ENCODE measurements at places on chromosomes 7 and 10.

- DNase-seq: no peak
These were observed 100.5 kb downstream of the CCDC71L start for GRCh38 chr7:106560482-106560881.

DNA sequence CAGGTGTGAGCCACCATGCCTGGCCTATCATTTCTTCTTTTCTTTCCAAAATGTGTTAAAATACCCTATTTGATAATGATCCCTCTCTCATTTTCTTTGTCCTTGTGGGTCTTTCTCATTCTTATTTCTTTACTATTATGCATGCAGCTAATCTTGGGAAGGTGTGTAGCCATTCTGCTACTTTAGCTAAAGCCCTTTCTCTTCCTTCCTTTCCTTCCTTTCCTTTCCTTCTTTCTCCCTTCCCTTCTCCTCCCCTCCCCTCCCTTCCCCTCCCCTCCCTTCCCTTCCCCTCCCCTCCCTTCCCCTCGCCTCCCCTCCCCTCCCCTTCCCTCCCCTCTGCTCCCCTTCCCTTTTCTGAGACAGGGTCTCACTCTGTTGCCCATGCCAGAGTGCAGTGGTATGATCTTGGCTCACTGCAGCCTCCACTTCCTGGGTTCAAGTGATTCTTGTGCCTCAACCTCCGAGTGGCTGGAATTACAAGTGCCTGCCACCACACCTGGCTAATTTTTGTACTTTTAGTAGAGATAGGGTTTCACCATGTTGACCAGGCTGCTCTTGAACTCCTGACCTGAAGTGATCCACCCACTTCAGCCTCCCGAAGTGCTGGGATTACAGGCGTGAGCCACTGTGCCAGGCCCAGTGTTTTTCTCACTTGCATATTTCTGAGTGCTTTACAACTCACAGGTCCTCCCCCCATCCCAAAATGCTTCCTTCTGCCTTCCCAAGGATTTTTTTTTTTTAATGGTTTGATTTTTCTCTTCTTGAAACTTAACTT, 42.3 kb downstream of the HIP1 start:
- DNase-seq: no peak

DNA sequence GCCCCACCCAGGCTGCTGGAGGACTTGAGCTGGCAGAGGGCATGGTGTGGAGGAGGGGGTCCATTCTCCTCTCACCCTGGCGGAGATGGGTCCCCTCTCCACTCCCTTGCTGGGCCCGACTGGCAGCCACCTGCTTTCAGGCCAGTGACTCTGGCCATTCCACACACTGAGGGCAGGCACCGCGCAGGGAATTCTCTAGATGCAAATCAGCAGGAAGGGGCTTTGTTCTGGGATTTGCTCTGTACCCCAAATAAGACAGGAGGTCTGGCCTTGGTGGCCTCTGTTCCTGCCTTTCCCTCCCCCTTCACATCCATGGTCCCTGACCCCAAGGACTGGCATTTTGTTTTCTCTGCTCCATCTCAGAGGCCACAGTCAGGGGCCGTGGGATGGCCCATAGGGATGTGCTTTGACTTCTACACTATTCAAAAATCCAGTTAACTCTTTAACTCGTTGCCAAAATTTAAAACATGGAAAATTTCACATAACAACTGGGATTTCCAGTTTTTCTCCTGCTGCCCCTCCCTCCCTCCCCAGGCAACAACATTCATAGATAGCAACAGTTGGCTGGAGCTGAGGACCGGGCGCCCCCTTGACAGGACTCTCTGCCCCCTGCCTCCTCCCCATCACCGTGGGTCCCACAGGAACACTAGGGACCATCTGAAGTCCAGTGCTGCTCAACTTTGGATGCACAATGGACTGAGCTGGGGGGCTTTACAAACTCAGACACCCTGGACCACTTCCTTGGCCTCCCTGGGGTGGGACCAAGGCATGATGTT, 33.9 kb downstream of the PPIF start:
- no peak for DNase-seq

DNA sequence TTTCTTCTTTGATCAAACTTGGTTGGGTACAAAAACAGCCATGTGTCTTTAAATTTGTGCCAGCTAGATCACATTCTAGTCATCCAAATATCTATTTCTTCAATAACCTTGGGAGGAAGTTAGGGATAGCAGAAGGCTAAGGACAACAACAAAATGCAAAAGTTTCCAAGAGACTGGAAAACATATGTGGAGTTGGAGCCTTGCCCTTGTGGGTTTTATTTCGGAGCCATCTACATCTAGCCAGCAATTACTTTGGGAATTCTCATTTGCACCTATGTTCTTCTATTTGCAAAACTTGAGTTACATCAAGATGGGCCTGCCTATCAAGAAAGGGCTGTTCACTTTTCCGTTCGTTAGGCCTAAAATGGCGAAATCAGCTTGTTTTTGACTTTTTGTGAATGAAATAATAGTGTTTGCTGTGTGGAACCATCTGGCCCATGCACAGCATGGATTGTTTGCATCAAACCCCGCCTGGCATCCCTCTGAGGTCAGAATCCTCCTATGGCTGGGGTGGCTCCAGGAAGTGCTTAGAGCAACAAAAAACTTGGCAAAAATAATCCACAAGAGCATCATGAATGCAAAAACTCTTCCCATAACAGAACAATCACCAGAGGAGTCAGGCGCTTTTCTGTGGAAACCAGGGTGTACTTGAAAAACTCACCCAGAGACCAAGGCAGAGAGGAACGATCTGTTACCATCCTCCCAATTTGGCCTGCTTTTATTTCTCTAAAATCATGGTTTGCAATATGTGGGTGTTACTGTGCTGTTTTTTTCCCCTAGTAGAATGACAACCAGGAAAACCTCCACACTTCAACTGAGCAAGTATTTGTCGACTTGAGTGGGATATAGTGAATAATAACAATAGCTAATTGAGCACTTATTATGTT, 36.2 kb upstream of the XPNPEP1 start:
- DNase-seq: no peak

DNA sequence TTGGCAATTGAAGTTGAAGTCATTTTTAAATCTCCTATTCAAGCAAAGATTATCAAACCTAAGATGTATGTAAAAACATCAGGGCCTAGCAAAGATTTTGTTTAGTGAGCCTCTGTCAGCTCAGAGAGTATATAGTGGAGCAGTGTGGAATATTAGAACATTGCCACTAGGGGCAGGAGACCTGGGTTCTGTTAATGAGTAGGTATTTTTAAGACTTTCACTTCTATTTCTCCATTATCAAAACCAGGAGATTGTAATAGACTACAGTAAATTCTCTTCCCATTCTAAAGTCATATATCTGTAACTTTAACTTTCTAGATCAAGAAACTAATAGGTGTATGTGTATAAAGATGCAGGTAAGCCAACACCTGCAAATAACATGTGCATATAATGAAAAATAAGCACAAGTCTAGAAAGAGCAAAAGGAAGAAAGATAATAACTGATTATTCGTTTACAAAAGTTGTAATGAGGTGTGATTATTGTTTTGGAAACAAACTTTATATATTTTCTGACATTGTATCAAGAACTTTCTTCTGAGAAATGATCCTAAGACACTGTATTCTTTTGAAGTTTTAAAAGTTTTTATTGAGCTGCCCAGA, 64.4 kb downstream of the KCND2 start:
- no peak for DNase-seq

DNA sequence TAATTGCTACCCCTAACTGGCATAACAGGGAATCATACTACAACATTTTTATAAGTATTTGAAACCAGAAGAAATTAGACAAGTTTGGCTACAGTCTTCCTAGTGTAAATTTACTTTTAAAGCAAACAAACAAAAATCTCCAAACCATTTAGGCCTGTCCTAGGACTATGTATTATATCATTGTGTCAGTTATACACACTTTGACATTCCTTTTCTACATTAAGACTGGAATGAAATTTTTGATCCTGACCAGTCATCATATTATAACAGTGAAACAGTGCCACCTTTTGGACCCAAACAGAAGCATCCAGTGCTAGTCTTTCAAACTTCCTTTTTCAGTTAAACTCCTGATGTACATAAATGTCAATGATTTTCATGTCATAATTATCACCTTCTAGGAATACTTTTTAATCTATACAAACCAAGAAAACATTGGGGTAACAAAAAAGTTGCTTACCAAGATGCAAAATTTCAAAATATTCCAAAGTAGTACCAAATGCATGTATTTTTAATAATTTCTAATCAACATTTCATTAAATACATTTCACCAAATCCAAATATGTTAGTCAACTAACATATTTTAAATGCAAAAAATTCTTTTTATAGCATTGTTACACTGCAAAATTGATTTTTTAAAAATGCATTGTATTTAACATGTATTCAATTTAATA, 75.7 kb downstream of the IMMP2L start:
- peak; percentile 37 for DNase-seq

- DNase-seq: no peak
These were observed 105.2 kb upstream of the GSDME start for GRCh38 chr7:24862461-24862860.

DNA sequence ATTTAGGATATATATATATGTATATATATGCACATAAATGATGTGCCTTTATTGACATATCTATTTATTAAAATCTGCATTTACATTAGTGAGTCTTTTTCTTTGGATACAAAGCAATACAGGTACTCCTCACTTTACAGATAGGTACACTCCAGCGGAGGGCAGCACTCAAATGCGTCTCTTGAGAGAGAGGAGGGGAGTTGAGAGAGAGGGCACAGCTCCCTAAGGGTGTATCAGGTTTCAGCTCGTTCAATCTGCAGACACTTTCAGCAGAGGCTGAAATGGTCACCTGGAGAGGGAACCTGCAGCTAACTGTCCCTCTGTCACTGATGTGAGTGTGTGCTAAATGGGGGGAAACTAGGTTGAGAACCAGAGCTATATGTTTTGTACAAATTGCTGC, 21.5 kb downstream of the C10orf53 start:
- peak; percentile 71 for DNase-seq

DNA sequence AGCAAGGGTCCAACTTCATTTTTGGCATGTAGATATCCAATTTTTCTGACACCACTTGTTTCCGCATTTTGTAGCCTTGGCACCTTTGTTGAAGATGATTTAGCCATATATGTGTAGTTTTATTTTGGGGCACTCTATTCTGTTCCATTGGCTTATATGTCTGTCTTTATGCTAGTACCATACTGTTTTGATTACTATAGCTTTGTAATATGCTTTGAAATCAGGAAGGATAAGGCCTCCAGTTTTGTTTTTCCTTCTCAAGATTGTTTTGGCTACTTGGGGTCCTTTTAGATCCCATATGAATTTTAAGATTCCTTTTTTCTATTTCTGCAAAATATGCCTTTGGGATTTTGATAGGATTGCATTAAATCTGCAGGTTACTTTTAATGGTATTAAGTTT, 9.5 kb upstream of the BTBD16 start:
- no peak for DNase-seq

- no peak for DNase-seq
These were observed 14.1 kb downstream of the BMPR1A start for GRCh38 chr10:86770412-86770960.

GRCh38 chr7:1926908-1927306, 256.8 kb downstream of the ELFN1 start:
- DNase-seq: no peak

DNA sequence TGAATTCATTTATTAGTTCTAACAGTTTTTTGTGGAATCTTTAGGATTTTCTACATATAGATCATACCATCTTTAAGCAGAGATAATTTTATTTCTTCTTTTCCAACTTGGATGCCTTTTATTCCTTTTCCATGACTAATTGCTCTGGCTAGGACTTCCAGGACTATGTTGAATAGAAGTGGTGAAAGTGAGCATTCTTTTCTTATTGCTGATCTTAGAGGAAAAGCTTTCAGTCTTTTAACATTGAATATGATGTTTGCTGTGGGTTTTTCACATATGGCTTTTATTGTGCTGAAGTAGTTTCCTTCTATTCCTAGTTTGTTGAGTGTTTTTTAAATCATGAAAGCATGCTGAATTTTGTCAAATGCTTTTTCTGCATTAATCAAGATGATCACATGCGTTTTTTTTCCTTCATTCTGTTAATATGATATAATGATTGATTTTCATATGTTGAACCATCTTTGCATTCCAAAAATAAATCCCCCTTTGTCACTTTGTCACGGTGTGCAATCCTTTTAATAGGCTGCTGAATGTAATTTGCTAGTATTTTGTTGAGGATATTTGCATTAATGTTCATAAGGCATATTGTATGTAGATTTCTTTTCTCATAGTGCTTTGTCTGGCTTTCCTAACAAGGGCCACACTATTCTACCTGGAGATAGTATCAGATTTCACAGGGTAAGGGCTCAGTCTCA, 92.9 kb downstream of the ZNF467 start:
- no peak for DNase-seq

GRCh38 chr10:52855546-52856325, 83.2 kb upstream of the MBL2 start:
- no peak for DNase-seq

DNA sequence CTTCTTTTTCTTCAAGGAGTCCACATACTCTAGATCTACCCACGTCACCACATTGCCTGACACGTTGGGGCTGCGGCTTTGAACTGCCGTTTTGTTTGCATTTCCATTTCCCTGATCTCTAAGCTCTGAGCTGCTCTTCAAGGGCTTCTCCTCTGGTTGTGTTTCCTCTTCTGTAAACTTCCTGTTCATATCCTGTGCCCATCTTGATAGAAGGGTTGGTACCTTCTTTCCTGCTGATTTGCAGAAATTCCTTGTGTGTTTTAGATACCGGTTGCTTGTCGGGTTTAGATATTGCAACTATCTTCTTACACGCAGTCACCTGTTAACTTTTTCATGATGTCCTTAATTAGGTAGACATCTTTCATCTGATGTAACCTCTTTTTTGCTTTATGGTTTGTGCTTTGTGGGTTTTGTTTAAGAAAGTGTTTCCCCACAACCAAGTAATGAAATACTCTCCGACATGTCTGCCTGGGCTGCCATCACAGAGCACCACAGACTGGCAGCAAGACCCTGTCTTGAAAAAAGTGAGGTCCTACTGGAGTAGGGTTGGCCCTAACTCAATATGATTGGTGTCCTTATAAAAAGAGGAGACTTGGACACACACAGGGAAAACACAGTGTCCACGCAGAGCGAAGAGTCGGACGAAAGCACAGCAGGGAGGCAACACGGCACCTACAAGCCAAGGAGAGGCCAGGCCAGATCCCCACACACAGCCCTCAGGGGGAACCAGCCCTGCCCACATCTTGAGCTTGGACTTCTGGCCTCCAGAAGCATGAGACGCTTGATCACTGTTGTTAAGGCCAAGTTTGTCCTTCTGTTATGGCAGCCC, 99.1 kb upstream of the PDGFA start:
- DNase-seq: no peak

Data from NCI-H1092 (cell line).